Hematopoietic multipotent progenitor cell treated with erythropoietin and hydrocortisone succinate and interleukin-3 and kit ligand, for 4 days (in vitro differentiated cells): ENCODE measurements at places on chromosomes 6 and 20.

GRCh38 chr6:157079771-157080170, 243.5 kb downstream of the TMEM242 start:
- peak; percentile 38 for DNase-seq

GRCh38 chr6:79040083-79040482, 38.0 kb downstream of the PHIP start:
- DNase-seq, result no peak

DNA sequence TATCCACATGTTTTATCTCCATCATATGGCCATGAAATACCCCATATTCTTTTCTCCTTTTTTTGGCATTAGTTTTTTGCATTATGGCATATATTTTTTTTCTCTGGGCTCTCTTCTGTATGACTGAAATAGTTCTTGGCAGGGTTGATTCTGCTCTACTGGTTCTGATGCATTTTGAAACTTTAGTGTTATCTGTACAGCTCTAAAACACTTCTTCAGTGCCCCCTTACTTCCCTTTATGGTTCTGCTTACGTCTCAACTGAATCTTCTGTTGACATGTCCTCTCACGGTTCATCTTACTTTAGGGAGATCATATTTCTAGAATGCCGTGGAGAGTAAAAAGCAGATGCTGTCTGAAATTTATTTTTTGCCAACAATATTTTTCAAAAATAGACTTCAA, 23.2 kb upstream of the TXNDC5 start:
- DNase-seq, result no peak

GRCh38 chr6:130128326-130128725, 94.4 kb downstream of the SAMD3 start:
- no peak for DNase-seq

GRCh38 chr20:39016041-39016440, 53.9 kb downstream of the DHX35 start:
- DNase-seq, result no peak

DNA sequence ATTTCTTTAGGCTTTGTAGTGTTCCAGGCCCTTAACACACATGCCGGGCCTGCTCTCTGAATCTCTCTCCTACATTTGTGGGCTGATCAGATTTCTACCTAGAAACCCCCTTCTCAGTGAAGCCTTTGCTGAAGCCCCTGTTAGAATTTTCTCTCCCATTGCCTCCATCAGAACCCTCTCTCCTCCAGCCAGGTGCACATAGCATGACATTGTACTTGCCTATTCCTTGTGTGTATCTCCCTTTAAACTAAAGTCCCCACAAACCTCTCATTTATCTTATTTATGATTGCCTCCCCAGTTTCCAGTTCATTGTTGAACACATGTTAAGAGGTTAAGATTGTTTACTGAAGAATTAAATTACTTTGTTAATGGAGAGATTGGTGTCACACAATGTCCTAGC, 325.5 kb upstream of the CITED2 start:
- DNase-seq, result no peak

DNA sequence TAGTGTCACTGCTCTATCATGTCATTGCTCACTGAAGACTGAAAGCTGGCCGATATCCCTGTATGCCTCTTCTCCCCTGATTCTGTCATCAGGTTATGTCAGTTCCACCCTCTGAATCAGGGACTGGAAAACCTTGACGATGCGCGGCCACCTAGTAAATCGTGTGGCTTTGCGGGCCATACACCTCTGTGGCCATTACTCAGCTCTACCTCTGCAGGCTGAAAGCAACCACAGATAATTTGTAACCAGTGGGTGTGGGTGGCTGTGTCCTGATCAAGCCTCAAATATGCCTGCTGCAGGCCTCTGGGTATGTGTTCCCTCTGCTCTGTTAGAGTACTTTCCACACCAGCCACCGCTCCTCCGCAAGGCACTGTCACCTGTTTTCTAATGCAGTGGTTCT, 105.2 kb downstream of the GMPR start:
- no peak for DNase-seq
